ENCODE measurements at places on chromosomes 11 and 22. TPM values are rescaled to one million over a fixed set of nuclear protein-coding genes. Genes with fewer than 3 reads are reported as not detected.

DNA sequence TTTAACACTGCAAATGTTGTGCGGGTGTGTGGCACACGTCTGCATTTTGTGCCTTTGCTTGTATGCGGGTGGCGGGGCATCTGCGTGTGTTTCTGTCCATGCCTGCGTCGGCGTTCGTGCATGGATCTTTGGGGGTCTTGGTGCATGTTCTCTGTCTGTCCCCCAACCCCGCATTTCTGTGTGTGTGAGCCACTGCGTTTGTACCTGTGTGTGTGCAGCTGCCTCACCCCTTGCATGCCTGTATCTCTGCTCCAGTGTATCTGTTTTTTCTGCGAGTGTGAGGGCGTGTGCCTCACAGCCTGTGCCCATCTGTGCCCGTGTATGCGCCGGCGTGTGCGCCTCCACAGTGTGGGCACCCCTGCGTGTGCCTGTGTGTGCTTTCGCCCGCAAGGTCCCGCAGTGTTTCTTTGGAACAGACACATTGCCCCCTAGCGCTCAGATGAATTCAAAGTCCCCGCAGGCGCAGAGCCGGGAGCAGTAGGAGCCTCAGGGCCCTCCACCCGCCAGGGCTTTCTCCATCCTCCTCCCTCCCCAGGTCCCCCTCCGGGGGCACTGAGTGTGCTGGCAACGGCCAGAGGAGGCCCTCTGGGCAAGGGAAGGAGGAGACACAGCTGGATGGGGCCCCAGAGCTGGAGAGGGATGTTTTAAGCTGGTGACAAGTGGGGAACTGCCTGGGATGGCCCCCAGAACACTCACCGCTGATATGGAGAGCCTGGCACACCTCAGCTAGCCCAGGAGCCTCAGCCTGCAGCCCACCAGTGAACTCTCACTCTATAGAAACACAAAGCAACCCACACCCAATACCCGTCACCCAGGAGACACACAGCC lies 3.1 kb upstream of the MN1 start:
- DNase-seq: no peak

DNA sequence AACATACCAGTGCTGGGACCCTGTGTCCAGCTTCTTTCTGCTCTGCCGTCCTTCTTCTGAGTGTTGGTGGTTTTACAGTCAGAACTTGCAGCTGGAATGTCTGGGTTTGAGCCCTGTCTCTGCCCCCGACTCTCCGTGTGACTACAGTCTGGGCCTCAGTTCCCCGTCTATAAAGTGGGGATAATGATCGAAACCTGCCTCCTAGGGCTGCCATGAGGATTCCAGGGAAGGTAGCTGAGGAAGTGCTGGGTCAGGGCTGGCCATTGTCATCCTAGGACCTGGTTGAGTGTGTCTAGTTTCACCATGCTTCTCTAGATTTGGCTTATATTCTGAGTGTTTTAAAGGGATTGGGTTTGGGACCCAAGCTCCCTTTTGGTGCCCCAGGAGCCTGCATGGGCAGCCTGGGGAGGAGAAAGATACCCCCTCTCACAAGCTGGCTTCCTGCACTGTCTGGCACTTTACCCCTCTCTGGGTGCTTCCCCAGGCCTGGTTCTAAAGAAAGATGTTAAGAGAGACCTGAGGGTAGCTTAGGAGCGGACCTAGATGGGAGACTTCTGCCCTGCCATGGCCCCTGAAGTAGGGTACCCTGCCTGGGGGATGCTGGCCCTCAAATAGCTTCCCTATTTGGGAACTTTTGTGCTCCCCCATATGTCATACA lies 49.9 kb downstream of the TSPAN18 start:
- DNase-seq: no peak

DNA sequence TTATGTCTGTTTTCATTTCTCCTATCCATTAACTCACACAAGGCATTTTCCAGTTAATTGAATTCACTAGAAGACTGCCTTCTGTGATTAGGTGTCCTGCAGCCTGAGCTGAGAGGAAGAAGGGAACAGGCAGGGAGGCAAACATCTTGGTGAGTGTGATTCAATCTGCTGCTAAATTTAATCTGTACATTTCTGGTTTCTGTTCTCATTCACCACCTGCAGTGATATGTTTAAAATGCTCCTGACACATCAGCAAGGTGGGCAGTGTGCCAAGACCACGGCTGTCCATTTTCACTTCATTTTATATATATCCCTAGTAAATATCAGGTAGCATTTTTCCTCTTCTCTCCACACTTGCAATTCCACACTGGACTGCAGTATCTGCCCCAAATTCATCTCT lies 416.5 kb downstream of the TMEM135 start:
- DNase-seq: no peak

GRCh38 chr22:36369922-36370791 lies 17.6 kb downstream of the MYH9 start:
- DNase-seq: no peak

DNA sequence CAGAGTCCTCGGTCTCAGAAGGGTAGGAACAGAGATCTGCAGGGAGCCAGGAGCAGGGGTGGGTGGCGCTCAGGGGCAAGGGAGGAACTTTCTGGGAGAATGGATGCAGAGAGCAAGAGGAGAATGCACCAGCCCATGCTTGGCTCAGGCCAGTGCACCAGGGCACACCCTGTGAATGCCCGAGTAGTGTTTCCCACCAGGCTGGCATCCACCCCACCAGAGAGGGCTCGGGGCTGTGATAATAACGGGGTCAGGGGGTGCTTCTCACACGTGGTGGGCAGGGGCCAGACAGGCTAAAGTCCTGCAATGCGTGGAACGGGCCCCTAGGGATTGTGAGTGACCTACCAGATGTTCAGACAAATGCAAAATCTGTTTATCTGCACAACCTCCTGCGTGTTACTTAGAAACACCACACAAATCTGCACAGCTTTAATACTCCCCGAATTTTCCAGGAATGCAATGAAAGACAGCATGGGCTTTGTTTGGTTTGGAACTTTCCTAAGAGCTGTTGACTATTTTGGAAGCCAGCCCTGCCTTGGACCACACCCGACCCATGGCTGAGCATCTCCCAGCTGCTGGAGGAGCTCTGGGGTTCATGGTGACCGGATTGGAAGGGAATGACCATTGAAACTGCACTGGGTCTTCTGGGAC lies 368.3 kb downstream of the SHANK2 start:
- no peak for DNase-seq

DNA sequence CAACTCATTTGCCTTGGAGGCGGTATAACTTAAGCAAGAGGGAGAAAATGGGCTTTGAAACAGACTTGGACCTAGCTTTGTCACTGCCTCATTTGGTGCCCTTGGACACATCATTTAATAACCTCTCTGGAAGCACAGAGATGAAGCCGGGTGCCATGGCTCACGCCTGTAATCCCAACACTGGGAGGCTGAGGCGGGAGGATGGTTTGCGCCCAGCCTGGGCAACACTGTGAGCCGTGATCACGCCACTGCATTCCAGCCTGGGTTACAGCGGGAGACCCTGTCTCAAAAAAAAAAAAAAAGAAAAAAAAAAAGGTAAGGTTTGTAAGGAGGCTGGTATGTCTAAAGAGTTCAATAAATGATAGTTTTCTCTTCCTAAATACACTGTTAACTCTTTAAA lies 806 bp downstream of the COA4 start:
- no peak for DNase-seq

GRCh38 chr22:27510024-27510423 lies 291.5 kb downstream of the MN1 start:
- DNase-seq: no peak

- DNase-seq: no peak
These were observed 32.0 kb downstream of the APLP2 start for GRCh38 chr11:130101661-130102060.

MPEG1 gene
- total RNA-seq: 29.8 TPM

DNA sequence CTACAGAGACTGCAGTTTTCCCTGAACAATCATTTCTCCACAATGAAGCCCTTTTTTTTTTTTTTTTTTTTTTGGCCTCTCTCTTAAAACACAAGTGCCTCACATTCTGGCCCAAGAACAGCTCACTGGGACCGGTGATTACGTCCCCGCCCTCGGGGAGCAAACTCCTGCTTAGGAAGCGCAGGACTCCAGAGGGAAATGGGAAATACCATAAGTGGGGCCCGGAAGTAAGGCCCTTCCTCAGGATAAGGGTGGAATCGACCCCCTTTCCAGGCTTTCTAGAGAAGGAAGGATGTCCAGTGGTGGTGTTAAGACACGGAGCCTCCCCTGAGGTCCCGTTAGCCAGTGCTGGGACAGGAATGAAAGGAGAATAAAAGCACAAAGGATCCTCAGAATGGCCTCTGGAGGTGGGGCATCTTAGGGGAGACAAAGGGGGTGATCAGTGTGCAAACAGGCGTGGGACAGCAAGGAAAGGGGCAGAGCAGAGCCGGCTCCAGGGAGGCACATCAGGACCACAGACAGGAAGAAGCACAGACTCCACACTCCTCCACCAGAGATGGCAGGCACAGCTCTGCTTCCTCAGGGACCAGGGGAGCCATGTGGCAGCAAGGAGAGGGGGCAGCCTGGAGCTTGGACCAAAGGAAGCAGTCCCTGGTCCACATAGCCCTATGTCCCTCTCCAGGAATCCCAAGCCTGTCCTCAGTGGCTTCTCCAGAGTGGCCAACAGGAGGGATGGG lies 61.3 kb downstream of the CHST1 start:
- no peak for DNase-seq

DNA sequence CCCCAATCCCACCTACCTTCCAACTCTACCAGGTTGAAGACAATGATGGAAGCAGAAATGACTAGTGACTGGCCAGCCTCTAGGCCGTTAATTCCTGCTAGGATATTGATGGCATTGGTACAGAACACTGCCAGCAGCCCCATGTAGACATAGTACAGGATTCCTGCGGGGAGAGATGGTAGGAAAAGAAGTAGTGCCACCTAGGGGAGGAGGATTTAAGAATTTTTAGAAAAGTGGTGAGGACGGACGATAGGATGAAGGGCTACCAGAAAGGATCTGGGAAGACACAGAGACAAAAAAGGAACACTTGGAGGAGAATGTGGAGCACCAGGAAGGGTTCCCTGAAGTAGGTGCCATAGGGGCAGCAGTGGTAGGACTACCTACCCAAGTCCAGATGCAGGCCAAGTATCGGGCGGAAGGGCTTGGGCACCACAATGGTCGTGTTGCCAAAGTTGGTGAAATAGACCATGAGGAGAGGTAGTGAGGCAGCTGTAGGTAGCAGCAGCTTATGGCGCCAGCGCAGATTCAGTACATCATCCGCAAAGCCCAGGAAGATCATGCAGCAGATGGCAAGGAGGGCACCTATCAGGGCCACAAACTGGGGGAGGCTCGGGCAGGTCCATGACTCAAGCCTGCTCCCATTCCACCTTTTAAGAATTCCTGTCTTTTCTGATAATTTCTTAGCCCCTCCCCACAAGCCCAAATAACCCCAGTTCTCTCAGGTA lies 1.2 kb downstream of the DPAGT1 start:
- no peak for DNase-seq

DNA sequence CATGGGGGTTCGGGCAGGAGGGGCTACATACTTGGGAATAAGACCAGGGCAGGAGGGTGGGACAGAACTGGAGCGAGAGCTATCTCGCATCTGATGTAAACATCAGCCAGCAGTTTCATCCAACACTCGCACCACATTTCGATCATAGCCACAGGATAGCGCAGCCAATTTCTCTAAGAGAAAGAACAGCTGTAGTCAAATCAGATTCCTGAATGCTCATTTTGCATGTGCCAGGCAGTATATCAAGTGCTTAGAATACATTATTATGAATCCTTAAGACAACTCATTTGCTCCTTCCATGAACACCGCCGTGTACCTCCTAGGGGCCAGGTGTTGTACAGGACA lies 14.5 kb downstream of the DGCR2 start:
- no peak for DNase-seq

POU2AF2 gene
- total RNA-seq: not detected

DNA sequence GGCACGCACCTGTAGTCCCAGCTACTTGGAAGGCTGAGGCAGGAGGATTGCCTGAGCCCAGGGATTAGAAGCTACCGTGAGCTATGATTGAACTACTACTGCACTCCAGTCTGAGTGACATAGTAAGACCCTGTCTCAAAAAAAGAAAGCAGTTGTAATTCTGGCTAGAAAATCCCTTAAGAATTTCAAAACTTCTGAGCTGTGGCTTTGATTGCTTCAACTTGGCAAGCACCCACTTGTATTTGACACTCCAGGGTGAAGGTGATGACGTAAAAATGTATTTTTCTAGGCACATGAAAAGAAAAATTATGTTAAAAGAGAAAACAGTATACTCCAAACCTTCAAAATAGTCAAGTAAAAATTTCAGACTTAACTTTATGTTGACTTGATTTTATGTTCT lies 23.6 kb upstream of the ALKBH3 start:
- no peak for DNase-seq

DNA sequence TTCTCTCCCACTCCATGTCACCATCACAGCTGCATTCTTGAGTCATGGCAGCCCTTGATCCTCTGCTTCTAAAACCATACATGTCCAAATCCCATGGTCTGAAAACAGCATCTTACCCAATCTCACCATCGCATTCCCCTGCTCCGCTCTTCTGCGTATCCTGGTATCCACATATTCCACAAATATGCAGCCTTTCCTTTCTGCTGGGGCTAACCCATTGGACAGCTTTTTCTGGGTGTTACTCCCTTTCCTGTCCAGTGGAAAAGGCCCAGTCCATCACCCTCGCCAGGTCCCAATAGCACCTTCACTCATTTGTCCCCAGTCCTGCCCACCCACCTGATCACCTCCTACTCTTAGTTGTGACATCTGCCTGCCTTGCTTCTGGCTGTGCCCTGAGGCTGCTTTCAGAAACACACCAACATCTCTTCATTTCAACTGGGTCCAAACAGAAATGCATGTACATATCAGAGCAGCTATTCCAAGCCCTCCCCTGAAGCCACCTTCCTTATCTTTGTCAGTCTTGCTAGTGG lies 237.6 kb upstream of the TBCEL start:
- no peak for DNase-seq

GRCh38 chr11:106400949-106401570 lies 323.6 kb downstream of the AASDHPPT start:
- DNase-seq: no peak

GRCh38 chr11:79942646-79943045 lies 501.8 kb upstream of the TENM4 start:
- DNase-seq: no peak

DNA sequence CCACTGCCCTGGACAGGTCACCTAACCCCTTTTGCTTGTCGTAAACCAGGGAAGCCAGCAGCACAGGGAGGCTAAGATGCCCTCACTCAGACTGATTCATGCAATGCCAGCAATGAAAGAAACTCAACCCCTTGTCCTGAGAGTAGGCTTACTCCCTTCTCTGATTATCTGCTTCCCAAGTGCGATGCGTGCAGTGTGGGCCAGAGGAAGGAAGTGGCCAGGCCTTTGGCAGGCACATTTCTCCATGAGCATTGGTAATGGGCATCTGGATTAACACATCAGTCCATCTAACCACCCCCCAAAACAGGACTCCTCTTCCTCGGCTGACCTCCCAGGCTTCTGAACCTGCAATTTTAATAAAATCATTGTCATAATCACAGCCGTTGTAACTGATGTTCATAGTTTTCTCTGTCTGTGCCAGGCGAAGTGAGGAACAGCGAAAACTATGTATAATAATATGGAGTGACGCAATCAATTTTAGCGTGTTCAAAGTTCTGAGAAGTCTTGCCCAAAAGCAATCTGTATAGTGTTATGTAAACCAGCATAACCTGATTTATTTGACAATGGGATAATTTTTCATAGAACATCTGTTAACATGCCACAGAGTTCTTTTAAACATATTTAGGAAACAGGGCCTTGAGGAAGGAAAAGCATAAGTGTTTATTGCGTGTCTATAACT lies 33.9 kb downstream of the TST start:
- no peak for DNase-seq

GRCh38 chr11:61699737-61700160 lies 19.6 kb downstream of the DAGLA start:
- no peak for DNase-seq

CDC42EP2 gene
- total RNA-seq: 18.7 TPM
